ENCODE measurements at places on chromosomes 2 and 18. TPM values are rescaled to one million over a fixed set of nuclear protein-coding genes. Genes with fewer than 3 reads are reported as not detected.

DNA sequence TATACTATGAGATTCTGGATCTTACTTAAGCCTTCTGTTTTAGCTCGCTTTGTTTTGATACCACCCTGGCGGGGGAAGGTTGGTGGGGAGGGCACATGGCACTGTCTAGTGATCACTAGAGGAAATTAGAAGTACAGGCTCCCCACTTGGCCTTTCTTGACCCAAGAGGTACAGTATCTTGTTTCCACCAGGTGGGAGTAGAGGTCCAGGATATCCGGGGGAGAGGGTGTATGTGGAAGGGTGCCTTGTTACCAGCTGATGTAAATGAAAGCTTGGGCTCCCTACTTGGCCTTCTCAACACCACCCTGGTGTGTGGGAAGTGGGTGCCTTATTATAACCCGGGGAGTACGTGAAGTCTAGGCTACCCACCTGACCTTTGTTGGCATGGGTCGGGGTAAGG is 7.5 kb downstream of the GALNT1 start:
- no peak for DNase-seq

DNA sequence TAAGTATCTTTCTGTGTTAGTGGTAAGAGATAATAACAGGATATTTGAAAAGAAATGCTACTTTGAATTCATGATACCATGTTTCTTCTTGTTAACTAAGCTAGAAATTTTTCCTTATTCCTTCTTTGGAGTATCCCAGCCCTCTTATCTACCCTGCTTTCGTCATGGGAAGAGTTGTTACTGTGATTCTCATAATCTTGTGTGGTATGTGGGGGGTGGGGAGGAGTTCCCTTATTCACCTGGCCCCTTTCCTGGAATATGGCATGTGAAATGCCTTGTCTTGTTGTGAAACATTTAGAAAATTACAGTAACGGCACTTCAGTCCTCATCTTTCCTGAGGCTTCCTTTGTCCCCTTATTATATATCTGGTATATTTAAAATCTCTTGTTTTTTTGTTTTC is 129.9 kb downstream of the NCOA1 start:
- DNase-seq: no peak

- DNase-seq: no peak
Measured at GRCh38 chr18:44759925-44760342, 79.2 kb downstream of the SETBP1 start.

DNA sequence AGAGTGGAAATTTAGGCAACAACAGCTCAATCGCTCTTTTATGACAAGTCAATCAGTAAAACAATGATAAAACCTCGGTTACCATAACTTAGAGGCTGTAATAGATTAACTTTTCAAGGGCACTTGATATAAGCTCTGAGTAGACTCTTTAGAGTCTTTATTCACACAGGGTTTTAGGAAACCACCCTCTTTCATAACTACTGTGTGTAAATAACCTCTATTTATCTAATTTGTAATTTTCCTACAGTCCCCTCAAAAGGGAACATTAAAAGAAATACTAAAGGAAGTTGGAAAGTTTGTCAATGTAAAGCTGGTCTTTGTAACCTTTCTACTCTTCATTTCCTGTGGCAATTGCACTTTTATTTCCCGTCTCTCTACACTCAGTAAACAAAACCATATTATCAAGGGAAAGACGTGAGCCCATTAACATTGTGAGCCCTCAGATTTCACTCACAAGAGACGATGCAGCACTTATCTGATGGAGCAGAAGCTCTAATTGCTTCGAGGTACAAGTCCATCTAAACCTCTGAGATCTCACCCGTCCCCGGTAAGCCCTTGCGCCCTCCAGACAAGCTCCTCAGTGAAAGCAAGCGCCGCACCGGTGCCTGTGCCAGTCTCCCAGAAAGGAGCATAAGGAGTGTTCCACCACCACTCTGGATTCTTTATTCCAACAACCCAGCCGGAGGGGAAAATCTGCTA is 1.1 kb upstream of the HOXD1 start:
- DNase-seq: peak; percentile 64

DNA sequence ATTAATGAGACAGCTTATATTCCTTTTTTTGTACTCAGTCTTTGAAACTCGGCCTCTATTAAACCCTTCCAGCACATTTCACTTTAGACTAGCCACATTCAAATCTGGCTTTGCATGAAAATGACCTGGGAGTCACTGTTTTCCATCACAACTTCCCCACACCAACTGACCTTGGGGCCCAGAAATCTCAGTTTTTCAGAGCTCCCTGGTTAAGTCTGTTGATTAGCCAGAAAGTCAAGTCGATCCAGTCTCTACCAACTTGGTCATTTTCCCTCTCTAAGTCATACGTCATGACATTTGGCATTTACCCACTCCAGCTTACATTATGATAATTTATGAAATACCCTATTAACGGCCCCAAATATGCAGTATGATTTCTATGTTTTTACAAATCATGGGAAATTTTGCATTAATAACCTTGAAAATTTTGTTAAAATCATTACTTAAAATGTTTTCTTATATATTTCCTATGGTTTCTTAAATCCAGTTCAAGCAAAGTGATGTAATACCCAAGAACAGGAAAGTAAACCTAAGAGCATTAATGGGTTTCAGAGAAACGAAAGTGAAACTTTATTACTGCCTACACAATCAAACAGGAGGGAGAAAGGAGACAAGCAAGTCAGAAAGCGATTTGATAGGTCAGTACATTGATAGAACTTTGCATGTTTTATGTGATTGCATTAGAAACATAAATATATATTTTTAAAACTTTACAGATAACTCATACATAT is 77.1 kb downstream of the SPATS2L start:
- peak; percentile 72 for DNase-seq

GRCh38 chr2:134207589-134208209 is 46.2 kb upstream of the MGAT5 start:
- peak; percentile 64 for DNase-seq

DNA sequence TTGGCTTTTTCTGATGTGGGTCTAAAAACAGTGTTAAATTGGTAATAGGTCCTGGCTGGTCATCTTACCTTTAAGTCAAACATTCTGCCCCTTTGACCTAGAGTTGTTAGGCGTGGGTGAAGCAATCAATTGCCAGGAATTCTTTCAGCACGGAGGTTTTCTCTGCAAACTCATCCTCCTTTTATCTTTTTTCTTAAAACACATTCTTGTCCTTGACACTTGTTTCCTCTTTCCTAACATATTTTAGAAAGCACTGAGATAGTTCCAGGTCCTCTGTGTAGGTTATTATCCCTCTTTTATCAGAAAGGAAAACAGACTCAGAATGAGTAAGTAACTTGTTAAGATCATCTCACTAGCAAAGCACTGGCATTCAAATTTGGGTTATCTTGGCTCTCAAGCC is 18.6 kb upstream of the AP1S3 start:
- DNase-seq: peak; percentile 14

- DNase-seq: no peak
Measured at GRCh38 chr18:58592223-58593214, 36.4 kb downstream of the ALPK2 start.

GRCh38 chr18:49921318-49921985 is 108.1 kb upstream of the ACAA2 start:
- DNase-seq: peak; percentile 33

GRCh38 chr2:128621074-128621473 is 302.4 kb upstream of the HS6ST1 start:
- DNase-seq: no peak

DNA sequence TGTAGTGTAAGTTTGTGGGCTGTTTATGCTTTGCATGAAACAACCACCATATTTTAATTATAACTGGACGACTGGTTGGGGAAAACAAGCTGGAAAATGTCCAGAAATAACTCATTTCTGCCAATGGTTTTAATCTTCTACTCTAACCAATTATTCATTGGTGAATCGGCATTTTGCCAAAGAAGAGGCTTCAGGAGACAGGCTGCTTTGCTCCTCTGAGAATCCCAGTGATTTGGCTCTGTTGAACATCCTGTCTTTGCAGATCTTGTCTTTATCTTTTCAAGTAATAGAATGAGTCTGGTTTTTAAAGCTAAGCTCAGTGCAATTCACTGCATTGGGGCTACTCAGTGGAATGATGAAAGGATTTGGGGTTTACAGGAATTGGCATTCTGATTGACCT is 109.6 kb downstream of the APOB start:
- peak; percentile 12 for DNase-seq

DNA sequence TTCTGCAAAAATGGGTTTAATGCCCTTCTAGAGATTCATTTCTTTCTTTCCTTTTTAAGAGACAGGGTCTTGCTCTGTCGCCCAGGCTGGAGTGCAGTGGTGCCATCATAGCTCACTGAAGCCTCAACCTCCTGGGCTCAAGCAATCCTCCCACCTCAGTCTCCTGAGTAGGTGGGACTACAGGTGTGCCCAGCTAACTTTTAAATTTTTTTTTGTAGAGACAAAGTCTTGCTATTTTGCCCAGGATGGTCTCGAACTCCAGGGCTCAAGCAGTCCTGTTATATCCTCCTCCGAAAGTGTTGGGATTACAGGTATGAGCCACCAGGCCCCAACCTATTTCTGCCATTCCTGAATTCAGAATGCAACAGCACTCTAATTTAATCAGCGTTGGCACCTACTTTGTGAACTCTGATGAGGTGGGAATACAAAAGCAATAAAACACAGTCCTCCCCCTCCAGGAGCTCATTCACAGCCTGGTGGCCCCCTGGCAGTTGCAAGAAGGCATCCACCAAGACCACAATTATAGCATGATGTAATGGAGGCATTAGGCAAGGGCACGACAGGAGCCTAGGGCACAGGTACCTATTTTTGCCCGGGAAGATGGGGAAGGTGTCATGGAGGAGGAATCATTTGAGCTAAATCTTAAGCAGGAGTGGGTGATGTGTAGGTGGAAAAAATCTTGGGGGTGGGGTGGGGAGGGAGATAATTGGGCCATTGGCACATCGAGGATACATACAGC is 5.1 kb downstream of the RHOB start:
- DNase-seq: no peak

DNA sequence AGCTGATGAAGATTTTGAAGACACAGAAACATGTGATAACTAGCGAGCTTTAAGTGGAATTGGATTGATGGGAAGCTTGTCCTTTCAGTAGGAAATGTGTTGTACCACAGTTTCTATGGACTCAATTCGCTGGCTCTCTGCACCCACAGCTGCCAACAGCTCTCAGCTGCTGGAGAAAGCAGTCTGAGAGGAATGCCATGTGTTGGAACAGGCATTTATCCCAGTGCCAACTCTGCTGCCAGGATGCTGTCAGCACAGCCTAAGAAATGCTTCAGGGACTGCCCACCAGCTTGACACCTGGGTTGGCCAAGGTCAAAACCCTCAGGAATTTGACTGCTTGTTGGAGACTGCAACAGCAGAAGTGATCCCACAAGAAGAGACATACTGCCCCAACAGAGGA is 193.0 kb upstream of the THSD7B start:
- no peak for DNase-seq

- DNase-seq: peak; percentile 7
Measured at GRCh38 chr2:46275995-46276394, 21.2 kb upstream of the EPAS1 start.

DNA sequence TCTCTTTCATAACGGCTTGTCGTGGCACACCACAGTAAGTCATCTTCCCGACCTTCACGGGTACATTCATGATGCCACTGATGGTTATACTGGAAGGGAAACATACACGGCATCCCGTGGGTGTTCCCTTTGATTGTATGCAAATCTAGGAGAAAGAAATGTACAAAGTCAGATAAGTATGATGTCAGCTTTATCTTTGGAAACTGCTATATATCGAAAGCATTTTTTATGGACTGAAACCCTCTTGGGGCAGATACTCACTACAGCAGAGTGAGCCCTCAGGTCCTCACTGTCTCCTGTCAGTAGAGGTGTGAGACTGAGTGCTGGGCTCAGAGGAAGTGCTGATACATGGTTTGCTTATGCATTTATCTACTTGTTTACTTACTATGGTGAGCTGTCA is 20.4 kb downstream of the PLA2R1 start:
- DNase-seq: no peak

GRCh38 chr18:46732201-46732600 is 24.7 kb downstream of the ST8SIA5 start:
- DNase-seq: no peak

DNA sequence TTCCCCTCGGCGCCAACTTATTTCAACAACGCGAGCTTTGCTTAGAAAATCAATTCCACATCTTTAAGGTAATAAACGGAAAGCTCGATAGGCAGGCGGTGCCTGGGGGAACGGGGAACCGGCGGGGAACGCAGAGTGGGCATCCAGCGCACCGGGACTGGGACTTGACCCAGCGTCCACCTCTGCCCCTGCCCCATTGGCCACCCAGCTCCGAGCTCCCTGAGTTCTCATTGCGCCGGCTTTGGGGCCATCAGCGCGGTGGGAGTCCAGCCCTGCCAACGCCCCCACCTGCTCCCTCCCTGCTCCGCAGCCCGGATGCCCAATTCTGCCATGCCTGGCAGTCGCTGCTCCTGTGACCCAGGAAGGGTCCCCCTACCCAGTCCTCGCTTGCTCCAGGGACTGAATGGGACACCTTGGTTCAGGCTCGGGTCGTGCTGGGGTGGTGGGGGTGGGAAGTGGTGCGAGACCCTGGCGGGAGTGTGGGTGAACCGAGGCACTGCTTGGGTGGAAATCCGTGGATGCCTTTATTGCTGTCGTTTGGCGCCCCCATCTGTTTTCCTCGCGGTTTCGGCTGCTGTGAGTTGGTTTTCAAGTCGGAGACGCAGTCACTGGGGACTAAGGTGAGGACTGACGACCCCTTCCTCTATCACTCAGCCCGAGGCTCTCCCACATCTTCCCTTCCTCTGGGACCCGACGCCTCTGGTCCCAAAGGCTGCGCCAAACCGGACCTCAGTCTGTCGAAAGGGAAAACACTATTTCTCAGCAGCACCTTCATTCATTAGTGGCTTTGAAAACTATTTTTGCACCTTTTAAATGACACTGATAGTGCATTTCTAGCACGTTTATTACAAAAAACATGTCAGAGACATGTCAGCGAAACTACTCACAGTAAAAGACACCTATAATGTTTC is 2.4 kb upstream of the EVX2 start:
- DNase-seq: peak; percentile 66

GRCh38 chr2:11144077-11144737 is 11.1 kb upstream of the SLC66A3 start:
- no peak for DNase-seq

- DNase-seq: no peak
Measured at GRCh38 chr2:27915874-27916273, 25.3 kb downstream of the BABAM2 start.

The COL5A2 gene
- 248 TPM for polyA plus RNA-seq

The SKOR2 gene
- not detected for polyA plus RNA-seq

The AFF3 gene
- polyA plus RNA-seq: 0.75 TPM

The LAMA3 gene
- 0.93 TPM for polyA plus RNA-seq

The AQP12B gene
- not detected for polyA plus RNA-seq

The FKBP1B gene
- 7.0 TPM for polyA plus RNA-seq

The LBX2 gene
- 0.87 TPM for polyA plus RNA-seq

The GPR75 gene
- polyA plus RNA-seq: 0.23 TPM

The CD226 gene
- polyA plus RNA-seq: 0.16 TPM

The PTPRN gene
- 29.2 TPM for polyA plus RNA-seq

The VIT gene
- not detected for polyA plus RNA-seq

The CERKL gene
- 5.2 TPM for polyA plus RNA-seq

The EMILIN1 gene
- 65.0 TPM for polyA plus RNA-seq

The ALPP gene
- polyA plus RNA-seq: not detected

The AOX1 gene
- polyA plus RNA-seq: 20.5 TPM

The TACR1 gene
- 0.05 TPM for polyA plus RNA-seq

The ACVR1 gene
- polyA plus RNA-seq: 16.2 TPM

The ANKRD53 gene
- 0.65 TPM for polyA plus RNA-seq

The TEKT4 gene
- not detected for polyA plus RNA-seq

The GPR155 gene
- polyA plus RNA-seq: 3.2 TPM

All from GM23248 (cell line).